NCI-H1105 (cell line): ENCODE measurements at places on chromosomes 16 and 17.

GRCh38 chr17:65565559-65565958 lies 4.1 kb upstream of the AXIN2 start:
- no peak for DNase-seq

DNA sequence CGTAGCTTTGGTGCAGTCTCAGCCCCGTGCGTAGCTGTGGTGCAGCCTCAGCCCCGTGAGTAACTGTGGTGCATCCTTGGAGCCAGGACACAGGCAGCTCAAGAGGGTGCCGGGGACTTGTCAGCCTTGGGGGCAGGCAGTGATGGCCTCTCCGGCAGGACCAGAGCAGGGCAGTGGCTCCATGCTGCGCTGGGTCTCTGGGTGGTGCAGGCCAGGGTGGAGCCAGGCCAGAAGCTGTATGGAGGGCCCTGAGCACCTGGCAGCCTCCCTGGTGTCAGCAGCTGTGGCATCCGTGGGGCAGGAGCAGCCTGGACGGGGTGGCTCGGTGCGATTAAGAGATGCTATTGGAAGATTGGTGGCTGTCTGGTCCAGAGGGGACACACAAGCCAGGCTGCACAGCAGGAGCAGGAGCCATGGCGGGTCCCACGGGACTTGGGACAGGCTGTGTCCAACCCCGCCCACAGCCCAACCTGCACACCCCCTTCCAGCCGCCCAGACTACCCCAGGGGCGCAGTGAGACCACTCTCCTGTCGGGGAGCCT lies 28.3 kb upstream of the CDH15 start:
- DNase-seq: no peak

DNA sequence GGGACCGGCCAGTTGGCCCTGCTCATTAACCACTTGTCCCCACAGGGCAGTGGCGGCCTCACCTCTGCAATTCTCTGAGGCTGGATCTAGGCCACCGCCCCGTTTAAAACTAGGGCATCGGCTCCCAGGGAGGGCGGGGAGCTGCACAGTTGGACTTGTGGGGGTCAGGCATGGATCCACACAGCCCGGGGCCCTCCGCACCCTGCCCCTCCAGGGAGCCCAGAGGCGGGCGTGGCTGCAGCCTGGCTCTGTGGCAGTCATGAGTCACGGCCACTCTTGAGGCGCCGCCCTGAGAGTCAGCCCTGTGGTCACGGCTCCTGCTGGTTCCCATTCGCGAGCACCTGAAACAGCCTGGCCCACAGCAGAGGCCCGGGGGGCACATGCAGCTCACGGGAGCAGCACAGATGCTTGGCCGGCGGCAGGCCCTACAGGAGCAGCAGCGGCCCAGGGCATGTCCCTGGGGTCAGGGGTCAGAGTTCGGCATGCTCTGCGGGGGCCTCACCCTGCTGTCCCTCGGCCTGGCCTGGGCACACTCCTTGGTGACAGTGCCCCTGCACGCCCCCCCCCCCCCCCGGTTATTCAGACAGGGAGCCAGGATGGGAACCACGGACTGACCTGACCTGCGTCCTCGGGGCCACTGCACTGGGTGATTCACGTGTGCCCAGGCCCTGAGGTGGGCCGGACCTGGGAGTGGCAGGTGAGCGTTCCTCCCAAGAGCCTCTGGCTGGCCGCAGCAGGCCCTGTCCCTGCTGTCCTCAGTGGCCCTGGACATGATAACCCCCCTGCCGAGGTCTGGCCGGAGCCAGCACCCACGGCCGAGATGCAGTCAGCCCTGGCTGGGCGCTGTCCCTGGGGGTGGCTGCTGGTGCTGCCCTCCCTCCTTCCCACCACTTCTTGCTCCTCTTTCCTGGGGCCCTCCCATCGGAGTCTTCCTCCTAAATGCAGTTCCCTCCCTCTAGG lies 8.2 kb downstream of the CAPN15 start:
- DNase-seq: no peak

DNA sequence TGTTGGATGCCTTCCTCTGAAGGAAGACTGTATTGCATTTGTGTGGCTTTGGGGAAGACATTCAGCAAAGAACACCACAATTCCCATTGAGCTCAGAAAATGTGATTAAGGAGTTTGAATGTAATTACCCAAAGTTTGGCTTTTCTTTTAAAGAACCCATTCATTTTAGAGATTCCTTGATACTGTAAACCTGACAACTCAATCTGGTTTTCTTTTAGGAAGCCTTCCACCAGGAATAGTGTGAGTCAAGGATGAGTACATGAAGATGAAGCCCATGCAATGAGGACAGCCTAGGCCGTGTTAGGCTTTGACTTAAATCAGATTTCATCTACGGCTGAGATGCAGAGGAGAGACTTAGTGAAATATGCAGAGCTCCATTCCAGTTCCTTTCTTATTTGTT lies 271.7 kb upstream of the TBX2 start:
- DNase-seq: no peak

- no peak for DNase-seq
Measured at GRCh38 chr17:34614698-34615097, 35.3 kb downstream of the TMEM132E start.

GRCh38 chr17:80449930-80450576 lies 26.4 kb downstream of the NPTX1 start:
- no peak for DNase-seq

DNA sequence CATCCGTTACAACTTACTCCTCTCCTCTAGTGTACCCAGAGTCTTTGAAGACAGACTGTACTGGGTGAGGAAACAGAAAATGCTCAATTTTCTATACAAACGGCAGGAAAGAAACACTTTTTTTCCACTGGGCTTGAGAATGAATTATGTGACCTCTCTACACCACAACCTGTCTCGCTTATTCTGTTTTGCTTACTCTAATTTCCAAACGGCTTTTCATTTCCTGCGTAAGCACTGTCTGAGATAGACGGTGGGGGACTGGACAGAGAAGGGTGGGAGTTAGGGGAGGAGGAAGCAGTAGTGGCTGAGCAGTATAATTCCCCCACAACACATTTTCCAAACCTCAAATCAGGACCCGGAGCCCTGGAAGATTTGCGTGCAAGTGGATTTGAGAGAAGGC lies 191.4 kb upstream of the SDK2 start:
- no peak for DNase-seq

DNA sequence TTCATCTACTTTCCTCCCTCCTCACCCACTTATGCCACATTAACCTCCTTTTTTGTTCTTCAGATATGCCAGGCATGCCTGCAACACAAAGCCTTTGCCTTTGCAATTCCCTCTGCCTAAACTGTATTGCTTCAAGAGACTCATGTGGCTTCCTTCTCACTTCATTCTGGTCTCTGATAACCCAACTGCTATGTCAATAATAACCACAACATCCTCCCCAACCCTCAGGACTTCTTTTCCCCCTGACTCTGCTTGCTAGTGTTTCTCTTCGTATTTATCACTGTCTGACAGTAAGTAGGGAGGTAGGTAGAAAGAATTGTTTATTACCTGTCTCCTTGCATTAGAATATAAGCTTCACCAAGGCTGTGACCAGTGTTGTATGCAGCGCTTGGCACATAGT lies 22.4 kb downstream of the RBL2 start:
- DNase-seq: no peak

DNA sequence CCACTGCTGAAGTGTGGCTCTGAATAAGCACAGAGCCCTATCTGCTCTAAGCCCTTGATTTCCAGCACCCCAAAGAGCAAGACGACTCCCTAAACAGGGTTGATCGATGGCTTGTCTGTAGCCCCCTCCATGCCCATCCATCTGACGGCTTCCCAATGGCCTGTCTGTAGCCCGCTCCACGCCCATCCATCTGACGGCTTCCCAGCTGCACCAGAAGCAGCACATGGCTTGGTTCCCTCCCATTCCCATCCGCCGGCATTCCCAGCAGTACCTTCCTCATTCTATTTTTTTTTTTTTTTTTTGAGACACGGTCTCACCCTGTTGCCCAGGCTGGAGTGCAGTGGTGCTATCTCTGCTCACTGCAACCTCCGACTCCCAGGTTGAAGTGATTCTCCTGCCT lies 64.5 kb downstream of the RBFOX3 start:
- DNase-seq: no peak

DNA sequence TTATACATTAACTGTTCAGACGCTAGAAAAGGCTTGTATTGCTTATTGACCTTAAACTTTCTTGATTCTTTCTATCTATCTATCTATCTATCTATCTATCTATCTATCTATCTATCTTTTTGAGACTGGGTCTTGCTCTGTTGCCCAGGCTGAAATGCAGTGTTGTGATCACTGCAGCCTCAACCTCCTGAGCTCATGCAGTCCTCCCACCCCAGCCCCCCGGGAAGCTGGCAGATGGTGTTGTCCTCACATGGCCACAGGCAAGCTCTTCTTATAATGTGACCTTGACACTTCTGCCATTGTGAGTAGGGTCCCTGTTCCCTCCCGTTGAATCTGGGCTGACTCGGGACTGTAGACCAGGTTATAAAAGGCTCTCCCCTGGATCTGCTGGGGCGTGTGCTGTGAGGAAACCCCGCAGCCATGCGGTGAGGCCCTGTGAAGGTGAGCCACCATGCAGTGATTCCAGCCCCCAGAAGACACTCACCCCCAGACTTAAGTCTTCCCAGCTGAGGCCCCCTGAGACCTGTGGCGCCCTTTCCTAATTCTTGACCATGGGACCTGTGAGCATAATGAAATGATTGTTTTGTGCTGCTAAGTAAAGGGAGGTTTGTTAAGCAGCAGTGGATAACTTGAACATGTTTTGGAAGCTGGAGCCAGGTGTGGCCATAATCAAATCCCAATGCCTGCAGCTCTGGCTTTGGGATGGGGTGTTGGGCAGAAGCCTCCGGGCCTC lies 54.3 kb downstream of the RPTOR start:
- no peak for DNase-seq

- DNase-seq: no peak
Measured at GRCh38 chr17:44599298-44600175, 42.3 kb downstream of the FZD2 start.
